Stimulated activated naive B cell treated with anti-CD40 and anti-IgM and Interleukin-4, amounts not matched to agents 10 μg/mL and 1 μg/mL and 100 μg/mL, for 72 hours (primary cell): ENCODE measurements at places on chromosomes 7 and 10.

DNA sequence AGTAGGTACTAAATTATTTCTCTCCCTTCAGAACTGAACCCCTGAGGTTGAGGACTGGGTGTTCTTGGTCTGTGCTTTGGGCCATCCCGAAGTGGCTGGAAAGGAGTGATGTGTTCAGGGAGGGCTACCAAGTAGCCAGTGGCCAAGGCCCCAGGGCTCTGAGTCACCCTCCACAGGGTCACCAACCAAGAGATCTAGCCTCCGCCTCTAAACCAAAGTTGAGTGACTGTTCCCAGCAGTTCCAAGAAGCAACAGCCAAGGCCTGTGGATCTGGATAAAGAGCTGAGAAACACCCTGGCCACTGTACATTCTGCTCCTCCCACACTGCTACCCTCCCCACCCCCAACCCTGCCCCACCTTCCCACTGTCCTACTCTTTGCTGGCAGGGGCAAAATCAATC, 35.5 kb upstream of the KCNMA1 start:
- no peak for DNase-seq

DNA sequence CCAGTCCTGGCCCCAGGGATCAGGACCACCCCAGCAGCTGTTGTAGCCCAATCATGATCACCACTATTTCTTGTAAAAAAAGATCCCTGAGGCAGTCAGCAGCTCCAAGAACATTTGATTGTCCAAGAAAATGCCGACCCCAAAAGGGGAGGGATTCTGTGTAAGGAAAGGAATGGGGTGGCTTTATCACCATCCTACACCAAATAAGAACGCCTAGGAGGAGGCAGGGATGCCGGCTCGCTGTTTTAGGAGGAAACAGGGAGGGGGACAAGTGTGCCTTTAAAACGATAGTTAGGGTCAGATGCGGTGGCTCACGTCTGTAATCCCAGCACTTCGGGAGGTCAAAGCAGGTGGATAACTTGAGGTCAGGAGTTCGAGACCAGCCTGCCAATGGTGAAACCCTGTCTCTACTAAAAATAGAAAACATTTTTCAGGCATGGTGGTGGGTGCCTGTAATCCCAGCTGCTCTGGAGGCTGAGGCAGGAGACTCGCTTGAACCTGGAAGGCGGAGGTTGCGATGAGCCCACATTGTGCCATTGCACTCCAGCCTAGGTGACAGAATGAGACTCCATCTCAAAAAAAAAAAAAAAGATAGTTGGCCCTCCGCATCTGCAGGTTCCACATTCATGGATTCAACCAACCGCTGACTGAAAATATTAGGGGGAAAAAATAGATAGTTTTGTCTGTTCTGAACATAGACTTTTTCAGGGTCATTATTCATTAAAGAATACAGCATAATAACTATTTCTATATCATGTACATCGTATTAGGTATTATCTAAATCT, 63.6 kb downstream of the PDIA4 start:
- DNase-seq, result no peak

DNA sequence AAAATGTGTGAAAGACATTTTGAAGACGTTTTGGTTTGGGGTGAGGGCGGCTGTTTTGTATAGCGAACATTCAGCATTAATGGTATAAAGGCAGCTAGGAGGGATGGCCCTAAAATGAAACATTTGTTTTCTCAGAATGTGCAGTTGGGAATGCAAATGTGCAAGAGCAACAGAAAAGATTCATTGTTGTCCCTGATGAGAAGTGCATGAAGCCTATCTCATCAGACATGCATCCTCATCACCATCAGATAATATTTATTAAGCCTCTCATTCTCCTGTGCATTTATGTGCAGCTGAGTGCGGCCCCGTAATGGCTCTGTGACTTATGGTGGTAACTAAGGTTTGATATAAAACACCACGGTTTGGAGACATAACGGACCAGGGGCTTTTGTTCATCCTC, 199.5 kb downstream of the GFRA1 start:
- DNase-seq, result no peak

GRCh38 chr7:115410434-115410820, 488.5 kb downstream of the MDFIC start:
- DNase-seq, result no peak
